Activated T-helper 9 cell treated with anti-CD3 and anti-CD28 coated beads, Interleukin-2, amount 50 U/mL, for 16 hours (primary cell): ENCODE measurements at places on chromosomes 3 and 15.

DNA sequence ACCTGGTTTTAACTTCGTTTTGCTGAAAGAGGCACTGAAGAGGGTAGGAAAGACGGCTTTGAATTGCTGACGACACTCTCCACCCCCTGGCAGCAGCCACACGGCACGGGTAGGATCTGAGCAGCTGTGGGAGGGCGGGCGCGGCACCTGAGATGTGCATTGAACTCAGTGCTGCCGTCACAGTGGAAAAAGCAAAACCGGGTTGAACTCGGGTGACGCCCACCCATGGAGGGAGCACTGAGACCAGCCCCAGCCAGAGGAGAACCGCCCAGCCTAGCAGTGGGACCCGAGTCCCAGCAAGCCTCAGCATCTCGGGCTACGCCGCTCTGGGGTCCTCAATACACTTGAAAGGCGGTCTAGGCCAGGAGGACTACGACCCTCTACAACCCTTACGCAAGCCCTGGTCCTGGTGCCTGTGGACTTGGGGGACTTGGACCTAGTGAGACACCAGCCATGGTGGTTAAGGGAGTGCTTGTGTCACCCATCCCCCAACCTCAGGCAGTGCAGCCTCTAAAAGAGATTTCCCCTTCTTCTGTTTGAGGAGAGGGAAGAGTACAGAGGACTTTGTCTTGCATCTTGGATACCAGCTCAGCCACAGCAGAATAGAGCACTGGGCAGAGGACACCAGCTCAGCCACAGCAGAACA, 50.0 kb upstream of the RPL35A start:
- no peak for DNase-seq

- DNase-seq: no peak
Measured at GRCh38 chr3:113193719-113194118, 17.6 kb upstream of the BOC start.

- DNase-seq: no peak
Measured at GRCh38 chr15:70870051-70870450, 16.1 kb upstream of the LARP6 start.

- no peak for DNase-seq
Measured at GRCh38 chr15:57158589-57158988, 217.7 kb upstream of the CGNL1 start.

- DNase-seq: no peak
Measured at GRCh38 chr3:148455098-148455497, 242.6 kb upstream of the AGTR1 start.
